MG63 (cell line): ENCODE measurements at places on chromosomes 3 and 15. TPM values are rescaled to one million over a fixed set of nuclear protein-coding genes. Genes with fewer than 3 reads are reported as not detected.

GRCh38 chr3:171944118-171945016 is 95.0 kb upstream of the FNDC3B start:
- no peak for DNase-seq

DNA sequence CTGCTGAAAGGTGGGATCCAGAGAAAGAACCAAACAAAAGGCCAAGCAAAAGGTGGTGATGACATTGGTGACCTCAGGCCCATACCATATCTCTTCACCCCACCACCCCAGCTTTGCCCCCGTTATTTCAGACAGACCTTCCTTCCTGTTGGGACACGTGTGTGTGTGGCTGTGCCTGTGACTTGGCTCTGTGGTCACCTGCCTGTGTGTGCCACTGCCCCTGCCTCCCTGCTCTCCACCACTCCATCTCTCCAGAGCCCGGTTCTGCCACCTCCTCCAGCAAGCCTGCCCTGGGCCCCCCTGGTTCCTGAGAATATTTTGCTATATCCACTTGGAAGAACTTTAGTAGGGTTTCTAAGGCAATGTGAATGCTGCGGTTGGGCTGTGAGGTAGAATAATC is 28.6 kb upstream of the TLE3 start:
- DNase-seq: no peak

GRCh38 chr3:107916171-107916570 is 174.7 kb downstream of the CD47 start:
- DNase-seq: no peak

- no peak for DNase-seq
These were observed 225.7 kb upstream of the PPP2R3A start for GRCh38 chr3:135739779-135740178.

- DNase-seq: no peak
These were observed 59.0 kb downstream of the PRKAR2A start for GRCh38 chr3:48788544-48789162.

DNA sequence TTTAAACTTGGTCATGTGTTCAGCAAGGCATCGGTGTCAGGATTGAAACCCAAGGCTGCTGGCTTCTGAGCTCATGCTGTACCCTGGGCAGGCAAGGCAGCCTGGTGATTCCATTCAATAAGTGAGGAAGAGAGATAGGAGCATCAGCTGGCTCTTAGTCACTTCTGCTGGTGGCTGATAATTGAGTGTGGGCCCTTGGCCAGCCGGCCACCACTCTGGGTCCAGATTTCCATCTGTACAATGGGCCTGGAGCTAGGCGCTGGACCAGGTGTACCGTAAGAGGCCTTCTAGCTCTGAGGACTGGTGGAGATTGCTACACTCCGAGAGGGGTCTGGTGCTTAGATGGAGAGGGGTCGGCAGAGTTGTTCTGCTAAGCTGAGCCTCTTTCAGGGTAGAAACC is 4.3 kb downstream of the CD276 start:
- DNase-seq: no peak

DNA sequence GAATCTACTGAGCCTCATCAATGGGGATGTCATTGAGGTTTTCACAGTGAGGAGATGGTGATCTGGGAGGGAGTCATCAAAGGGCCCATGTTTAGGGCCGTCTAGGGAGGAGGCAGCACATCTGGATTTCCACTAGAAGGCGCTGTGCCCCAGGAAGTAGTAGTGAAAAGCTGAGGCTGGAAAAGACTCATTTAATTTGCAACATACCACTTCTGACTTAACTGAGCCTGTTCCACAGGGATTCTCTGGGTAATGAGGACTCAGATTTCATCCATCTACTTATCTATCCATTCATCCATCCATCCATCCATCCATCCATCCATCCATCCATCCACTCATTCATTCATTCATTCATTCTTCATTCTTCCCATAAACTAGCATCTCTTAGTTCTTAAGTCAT is 17.4 kb upstream of the SHF start:
- DNase-seq: peak; percentile 55

DNA sequence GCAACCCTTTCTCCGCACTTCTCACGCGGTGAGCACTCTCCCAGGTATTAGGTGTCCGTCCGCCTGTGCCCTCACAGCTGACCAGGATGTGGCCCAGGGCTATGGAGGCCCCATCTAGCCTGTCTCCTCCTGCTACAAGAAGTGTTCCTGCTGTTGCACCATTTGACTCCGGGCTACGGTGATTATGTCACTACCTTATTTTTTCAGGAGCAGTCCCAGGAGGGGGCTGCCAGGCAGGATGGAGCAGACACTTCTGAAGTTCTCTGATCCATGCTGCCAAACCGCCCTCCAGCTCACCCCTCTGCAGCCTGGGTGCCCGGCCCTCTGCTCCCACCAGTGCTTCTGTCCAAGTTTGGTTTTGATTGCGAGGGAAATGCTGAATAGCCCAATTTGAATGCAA is 36.9 kb downstream of the ZXDC start:
- DNase-seq: no peak

- DNase-seq: peak; percentile 39
These were observed 30.3 kb upstream of the C15orf39 start for GRCh38 chr15:75171408-75171807.

DNA sequence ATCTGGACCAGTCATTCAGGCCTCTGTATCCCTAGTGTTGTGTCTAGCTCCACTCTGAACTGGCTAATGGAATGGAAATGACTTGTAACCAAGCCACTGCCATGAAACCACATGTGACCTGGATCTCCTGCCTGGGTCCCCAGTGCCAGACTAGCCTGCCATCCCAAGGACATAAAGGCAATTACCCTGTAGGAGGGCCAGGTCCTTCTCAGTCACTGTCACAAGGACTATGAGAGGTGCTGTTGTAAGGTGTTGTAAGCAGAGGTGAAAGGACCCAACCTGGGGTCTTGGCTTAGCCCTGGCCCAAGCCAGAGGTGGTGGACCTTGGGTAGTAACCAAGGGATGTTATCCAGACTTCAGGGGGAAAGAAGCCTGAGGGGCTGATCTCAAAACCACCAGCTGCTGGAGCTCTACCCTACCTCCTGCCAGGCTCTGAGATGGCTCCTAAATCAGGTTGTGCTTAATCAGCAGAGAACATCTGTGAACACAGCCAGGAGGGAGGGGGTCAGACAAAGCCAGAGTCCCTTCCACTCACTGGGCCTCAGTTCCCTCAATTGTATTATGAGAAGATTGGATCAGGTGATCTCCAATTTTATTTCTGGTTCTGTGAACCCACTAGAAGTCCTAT is 15.7 kb upstream of the KLHL24 start:
- no peak for DNase-seq

DNA sequence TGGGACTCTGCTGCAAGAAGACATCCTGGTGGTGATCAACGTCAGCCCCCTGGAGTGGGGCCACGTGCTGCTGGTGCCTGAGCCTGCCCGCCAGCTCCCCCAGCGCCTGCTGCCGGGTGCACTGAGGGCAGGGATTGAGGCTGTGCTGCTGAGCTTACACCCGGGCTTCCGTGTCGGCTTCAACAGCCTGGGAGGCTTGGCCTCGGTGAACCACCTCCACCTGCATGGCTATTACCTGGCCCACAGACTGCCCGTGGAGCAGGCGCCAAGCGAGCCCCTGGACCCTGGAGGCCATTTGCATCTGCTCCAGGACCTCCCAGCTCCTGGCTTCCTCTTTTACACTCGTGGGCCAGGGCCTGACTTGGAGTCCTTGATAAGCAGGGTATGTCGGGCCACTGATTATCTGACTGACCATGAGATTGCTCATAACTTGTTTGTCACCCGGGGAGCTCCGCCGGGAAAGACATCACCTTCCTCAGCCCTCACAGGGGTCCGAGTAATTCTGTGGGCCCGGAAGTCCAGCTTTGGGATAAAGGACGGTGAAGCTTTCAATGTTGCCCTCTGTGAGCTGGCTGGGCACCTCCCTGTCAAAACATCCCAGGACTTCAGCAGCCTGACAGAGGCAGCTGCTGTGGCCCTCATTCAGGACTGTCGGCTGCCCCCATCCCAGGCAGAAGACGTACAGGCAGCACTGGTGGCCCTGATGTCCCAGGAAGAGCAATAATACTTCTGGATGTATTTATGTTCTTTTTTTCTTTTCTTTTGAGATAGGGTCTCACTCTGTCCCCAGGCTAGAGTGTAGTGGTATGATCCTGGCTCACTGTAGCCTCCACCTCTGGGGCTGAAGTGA is 7.6 kb downstream of the GDPGP1 start:
- DNase-seq: no peak

DNA sequence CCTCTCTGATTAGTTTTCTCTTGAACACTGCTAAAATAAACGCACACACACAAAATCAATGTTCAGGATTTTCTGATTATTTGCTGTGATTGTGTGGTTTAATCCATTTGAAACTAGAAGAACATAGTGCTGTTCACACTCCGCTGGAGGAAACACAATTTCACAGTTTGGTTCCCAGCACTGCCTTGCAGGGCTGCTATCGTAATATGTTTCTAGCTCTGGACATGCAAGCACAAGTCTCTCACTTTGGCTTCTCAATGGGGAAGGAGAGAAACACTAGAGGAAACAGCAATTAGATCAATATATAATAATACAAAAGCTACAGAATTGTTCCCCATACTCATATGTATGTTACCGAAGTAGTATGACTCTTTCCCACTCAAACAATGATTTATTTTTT is 299.5 kb downstream of the NSUN3 start:
- DNase-seq: no peak

DNA sequence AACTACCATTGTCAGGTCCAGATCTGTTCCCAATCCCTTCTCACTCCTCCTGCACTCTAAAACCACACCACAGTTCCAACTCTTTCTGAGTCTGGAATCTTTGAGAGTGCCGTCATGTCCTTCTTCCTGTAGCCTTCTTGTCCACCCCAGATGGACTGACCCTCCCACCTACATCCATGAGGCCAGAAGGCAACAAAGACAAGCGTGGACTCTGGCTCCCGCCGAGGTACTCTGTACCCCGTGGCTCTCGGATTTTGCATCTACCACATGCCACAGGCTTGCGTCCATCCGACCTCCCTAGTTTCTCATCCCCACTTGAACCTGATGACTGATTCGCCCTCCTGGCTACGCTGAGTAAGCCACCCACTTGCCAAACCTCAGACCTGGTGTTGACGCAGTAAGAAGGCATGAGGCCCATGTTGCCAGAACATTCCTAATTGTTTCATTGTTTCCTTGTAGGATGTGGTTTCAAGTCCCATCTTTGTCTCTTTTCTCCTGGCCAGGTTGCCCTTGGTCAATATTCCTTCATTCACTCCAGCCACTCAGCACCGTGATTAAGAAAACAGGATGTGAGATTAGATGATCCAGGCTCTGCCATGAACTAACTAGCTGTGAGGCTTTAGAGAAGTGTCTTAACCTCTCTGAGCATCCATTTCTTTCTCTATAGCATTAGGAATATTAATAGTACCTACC is 1.1 kb upstream of the ZBTB38 start:
- peak; percentile 98 for DNase-seq

- DNase-seq: no peak
These were observed 292.3 kb downstream of the KBTBD8 start for GRCh38 chr3:67290438-67290837.

GRCh38 chr15:64246364-64247189 is 83.8 kb upstream of the PPIB start:
- DNase-seq: peak; percentile 74

DNA sequence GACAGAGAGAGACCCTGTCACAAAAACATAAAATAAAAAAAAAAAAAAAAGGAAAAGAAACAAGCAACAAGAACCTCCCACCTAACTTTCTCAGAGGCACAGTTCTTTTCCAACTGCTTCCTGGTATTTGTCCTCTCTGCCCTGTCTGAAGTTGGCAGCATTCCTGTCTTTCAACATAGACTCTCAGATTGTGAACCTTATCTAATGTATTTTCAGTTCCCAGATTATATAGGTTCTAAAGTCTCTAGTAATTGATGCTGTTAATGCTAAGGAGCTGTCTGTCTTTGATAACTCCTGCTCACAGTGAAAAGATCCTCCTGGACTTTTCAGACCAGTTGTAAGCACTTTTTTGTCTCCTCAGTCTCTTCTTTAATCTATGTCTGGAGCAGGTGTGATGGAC is 199.5 kb upstream of the P2RY1 start:
- DNase-seq: no peak

- no peak for DNase-seq
These were observed 223.9 kb downstream of the NR1D2 start for GRCh38 chr3:24168977-24169376.

The CFAP20DC gene
- 1.3 and 5.8 TPM in 2 replicates for total RNA-seq

The ROBO1 gene
- 3.2 and 7.0 TPM in 2 replicates for total RNA-seq

The NEK10 gene
- 4.1 and 4.7 TPM in 2 replicates for total RNA-seq

The MEIS2 gene
- total RNA-seq: 2.0 and 3.1 TPM in 2 replicates

The SLC25A20 gene
- total RNA-seq: 17.2 and 23.4 TPM in 2 replicates

The CLDN16 gene
- total RNA-seq: not detected in 2 replicates

The DUSP7 gene
- 2.1 and 9.7 TPM in 2 replicates for total RNA-seq
